Activated CD8-positive, alpha-beta memory T cell treated with anti-CD3 and anti-CD28 coated beads, Interleukin-2, amount 10 ng/mL, durations not matched to agents 7 days and 5 days (primary cell): ENCODE measurements at places on chromosomes 7 and 10.

DNA sequence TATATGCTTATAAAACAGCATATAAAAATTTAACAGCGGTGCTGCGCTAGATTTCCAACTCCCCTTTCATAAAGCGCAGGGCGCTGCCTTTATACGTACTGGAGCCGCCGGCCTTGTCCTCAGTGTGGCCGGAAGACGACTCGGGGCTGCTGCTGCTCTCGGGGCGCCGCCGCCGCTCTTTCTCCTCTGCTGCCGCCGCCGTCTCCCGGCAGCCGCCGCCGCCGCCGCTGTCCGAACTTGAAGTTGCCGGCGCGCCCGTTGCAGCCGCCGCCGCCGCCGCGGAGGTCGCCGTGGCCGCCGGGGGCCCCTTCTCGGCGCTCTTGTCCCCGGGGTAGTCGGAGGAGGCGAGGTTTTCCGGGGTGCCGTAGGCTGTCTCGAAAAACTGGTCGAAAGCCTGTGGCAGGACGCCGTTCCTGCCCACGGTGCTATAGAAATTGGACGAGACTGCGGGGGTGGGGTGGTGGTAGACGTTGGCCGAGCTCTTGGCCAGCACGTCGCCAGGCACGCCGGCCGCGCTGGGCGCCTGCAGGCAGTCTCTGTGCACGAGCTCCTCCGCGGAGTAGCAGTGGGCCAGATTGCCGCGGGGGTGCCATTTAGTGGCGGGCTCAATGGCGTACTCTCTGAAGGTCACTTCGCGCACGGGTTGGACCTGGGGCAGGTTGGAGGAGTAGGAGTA, 557 bp downstream of the HOXA11 start:
- peaks cover 88% of the 10 kb centered on the region for H3K27me3 ChIP-seq
- H3K4me3 ChIP-seq, result peak overlapping the region; percentile 60

GRCh38 chr7:15309872-15310271, 251.9 kb downstream of the AGMO start:
- DNase-seq, result no peak
- H3K4me1 ChIP-seq, result no peaks in the 10 kb centered on the region
- H3K4me3 ChIP-seq, result no peak overlapping the region
- H3K27ac ChIP-seq, result no peak overlapping the region
- H3K36me3 ChIP-seq, result no peaks in the 10 kb centered on the region

DNA sequence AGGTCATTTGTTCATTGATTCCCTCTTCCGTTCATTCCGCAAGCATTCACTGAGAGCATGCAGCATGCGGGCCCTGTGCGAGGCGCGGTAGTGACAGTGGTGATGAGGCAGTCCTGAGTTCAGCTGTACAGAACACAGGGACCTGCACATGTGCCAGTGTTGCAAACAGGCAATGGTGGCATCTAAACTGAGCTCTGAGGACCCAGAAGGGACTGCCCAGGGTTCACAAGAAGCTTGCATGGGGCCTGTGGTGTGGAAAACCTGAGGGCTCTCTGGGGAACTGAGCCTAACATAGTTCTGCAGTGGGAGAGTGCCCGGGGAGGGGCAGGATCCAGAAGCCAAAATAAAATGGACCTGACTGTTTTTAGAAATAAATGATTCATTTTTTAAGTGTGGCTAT, 13.2 kb downstream of the ZNF488 start:
- no peaks in the 10 kb centered on the region for H3K36me3 ChIP-seq
- peak; percentile 22 for DNase-seq
- H3K4me3 ChIP-seq, result no peak overlapping the region
- peaks cover 13% of the 10 kb centered on the region for H3K27me3 ChIP-seq
- H3K27ac ChIP-seq, result no peak overlapping the region
- H3K4me1 ChIP-seq, result no peaks in the 10 kb centered on the region

GRCh38 chr10:17379151-17379690, 75.2 kb downstream of the ST8SIA6 start:
- no peaks in the 10 kb centered on the region for H3K4me1 ChIP-seq
- no peak overlapping the region for H3K27ac ChIP-seq
- no peak overlapping the region for H3K4me3 ChIP-seq
- no peaks in the 10 kb centered on the region for H3K36me3 ChIP-seq
- H3K27me3 ChIP-seq, result peaks cover 5% of the 10 kb centered on the region

- H3K4me1 ChIP-seq, result peaks cover 9% of the 10 kb centered on the region
- no peaks in the 10 kb centered on the region for H3K36me3 ChIP-seq
- H3K4me3 ChIP-seq, result no peak overlapping the region
These were observed 94.6 kb upstream of the RNF32 start for GRCh38 chr7:156545979-156546378.
